ENCODE measurements at places on chromosomes 13 and 19. TPM values are rescaled to one million over a fixed set of nuclear protein-coding genes. Genes with fewer than 3 reads are reported as not detected.

DNA sequence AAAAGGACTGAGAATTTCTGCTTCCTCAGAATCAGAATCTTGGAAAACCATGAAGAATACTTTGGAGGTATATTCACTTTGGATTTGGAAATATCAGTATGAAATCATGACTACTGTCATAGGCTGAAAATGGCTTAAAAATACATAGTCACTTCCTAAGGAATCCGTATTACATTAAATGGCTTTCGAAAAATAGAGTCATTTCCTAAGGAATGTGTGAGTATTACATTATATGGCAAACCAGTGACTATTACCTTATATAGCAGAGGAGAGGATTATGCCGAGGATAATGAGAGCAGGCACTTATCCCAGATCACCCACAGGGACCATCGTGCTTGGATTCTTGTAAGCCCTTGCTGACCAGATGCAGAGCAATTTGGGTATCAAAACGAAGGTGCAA lies 1471.8 kb downstream of the EFNB2 start:
- no peak for DNase-seq
- no peak overlapping the region for H3K27ac ChIP-seq
- H3K4me1 ChIP-seq: no peaks in the 10 kb centered on the region
- no peak overlapping the region for H3K4me3 ChIP-seq
- no peaks in the 10 kb centered on the region for H3K27me3 ChIP-seq

- H3K4me3 ChIP-seq: no peak overlapping the region
- no peak overlapping the region for H3K27ac ChIP-seq
- H3K4me1 ChIP-seq: peaks cover 12% of the 10 kb centered on the region
- no peaks in the 10 kb centered on the region for H3K27me3 ChIP-seq
- H3K36me3 ChIP-seq: no peaks in the 10 kb centered on the region
These were observed 41.8 kb downstream of the IRS2 start for GRCh38 chr13:109744512-109745051.

GRCh38 chr13:113553511-113554332 lies 30.8 kb upstream of the TFDP1 start:
- DNase-seq: no peak
- no peaks in the 10 kb centered on the region for H3K27me3 ChIP-seq
- H3K4me3 ChIP-seq: no peak overlapping the region
- H3K36me3 ChIP-seq: peaks cover 11% of the 10 kb centered on the region
- H3K4me1 ChIP-seq: peaks cover 4% of the 10 kb centered on the region
- no peak overlapping the region for H3K27ac ChIP-seq

ZNF835 gene
- not detected for total RNA-seq

RPS28 gene
- total RNA-seq: 1,198 TPM
